PC-3 (cell line): ENCODE measurements at places on chromosomes 6 and 20.
A peak's percentile ranks its signal among the peaks of the same experiment; 100 is the strongest.

- DNase-seq = no peak
Observed at GRCh38 chr6:160933256-160933655, 58.3 kb upstream of the MAP3K4 start.

- DNase-seq = no peak
Observed at GRCh38 chr6:139284789-139285188, 7.0 kb downstream of the TXLNB start.

DNA sequence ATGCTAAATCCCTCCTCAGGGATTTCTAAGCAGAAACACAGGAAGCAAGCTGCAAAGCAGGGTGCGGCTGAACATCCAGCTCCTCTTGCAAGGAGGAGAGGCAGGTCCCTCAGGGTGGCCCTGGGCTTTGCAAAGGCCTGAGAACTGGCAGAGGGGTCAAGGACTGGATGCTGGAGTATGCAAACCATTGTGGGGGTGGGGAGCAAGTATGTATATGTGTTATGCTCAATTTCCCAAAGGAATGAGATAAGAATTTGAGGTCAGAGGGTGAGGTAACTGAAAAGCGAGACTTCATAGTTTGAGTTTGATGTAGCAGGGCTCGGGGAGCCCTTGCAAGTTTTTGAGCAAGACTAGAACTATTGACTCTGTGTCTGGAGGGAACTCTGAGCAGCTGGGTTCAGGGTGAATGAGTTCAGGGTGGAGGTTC lies 11.2 kb downstream of the SLC22A2 start:
- DNase-seq = no peak

DNA sequence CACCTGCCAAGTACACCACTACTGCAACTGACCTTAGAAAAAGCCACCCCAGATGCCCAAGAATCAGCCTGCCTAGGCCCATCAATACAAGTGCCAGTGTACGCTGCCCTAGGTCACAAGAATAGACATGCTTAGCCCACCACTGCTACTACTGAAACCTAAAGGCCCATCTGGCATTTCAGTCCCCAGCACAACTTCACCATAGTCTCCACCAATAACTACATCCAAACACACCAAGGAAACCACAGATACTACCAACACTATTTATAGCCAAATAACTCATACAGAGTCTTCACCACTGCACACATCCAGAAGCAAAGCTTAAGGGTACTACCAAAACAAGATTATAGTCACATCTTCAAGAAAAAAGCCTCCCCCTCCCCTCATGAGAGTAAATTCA lies 28.2 kb downstream of the TREML4 start:
- no peak for DNase-seq

- no peak for DNase-seq
Observed at GRCh38 chr20:5567644-5568043, 182.6 kb upstream of the SHLD1 start.

DNA sequence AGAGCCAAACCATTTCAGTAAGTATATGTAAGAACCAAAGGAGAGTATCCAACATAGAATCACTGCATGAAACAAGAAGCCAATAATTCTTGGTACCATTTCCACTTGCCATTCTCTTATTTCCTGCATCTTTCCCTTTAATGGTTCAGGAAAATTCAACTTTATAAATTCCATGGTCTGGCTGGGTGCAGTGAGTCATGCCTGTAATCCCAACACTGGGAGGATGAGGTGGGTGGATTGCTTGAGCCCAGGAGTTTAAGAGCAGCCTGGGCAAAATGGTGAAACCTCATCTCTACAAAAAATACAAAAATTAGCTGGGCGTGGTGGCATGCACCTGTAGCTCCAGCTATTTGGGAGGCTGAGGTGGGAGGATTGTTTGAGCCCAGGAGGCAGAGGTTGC lies 21.2 kb downstream of the NHLRC1 start:
- DNase-seq = peak; percentile 26

DNA sequence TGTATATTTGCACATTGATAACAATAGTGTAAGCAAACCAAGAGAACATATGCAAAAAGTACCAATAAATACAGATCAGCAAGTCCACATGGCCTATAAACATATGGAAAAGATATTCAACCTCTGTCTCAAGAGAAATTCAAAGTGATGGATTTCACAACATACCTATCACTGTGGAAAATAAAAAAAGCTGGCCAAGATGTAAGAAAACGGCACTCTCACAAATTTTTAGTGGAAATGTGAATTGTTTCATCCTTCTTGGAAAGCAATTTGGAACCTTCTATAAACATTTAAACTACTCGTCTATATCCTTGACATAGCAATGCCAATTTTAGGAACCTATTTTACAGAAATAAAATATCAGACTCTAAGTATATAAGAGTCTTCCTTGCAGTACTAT lies 559.8 kb downstream of the QKI start:
- no peak for DNase-seq

GRCh38 chr6:6649824-6650349 lies 61.4 kb downstream of the LY86 start:
- DNase-seq = no peak

DNA sequence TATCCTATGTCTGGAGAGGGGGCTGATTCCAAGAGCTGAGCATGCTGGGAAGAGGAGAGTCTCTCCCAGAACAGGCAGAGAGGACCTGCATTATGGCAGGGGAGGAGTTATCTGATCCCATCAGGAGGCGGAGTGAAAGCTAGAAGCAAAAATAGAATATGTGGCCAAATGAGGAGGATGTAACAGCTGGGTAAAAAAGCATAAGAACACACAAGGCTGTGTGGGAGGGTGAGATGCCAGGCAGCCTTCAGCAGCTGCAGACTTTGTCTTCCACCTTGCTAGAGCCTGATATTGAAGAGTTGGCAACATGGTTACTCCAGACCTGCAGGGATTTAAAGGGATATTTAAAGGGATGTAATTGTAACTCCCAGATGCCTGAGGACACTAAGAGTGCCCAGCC lies 167.1 kb downstream of the PTPRT start:
- no peak for DNase-seq

DNA sequence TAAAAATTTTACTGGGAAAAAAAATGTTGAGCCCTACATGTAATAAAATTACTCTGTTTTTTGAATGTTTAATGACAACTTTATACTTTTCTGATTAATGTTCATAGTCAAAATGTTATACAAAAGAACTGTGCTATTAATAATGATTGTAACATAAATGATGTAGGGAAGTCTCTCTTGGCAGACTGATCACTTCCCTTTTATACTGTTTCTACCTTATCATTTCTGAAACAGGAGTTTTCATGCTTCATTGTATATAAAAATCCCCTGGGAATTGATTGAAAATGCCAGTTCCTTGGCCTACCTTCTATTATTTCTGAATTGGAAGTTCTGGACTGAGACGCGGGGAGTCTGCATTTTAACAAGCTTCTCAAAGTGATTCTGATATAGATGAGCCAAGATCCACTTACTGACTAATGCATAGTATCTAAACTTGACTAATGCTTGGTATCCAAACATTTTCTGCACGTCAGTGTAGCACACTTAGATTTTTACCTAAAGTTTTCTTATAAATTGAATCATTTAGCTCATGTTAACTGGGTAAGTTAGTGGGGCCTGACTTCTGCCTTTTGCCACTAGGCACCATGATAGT lies 7.2 kb upstream of the HDAC2 start:
- no peak for DNase-seq

GRCh38 chr6:5085648-5086293 lies 630 bp downstream of the PPP1R3G start:
- DNase-seq = peak; percentile 42

DNA sequence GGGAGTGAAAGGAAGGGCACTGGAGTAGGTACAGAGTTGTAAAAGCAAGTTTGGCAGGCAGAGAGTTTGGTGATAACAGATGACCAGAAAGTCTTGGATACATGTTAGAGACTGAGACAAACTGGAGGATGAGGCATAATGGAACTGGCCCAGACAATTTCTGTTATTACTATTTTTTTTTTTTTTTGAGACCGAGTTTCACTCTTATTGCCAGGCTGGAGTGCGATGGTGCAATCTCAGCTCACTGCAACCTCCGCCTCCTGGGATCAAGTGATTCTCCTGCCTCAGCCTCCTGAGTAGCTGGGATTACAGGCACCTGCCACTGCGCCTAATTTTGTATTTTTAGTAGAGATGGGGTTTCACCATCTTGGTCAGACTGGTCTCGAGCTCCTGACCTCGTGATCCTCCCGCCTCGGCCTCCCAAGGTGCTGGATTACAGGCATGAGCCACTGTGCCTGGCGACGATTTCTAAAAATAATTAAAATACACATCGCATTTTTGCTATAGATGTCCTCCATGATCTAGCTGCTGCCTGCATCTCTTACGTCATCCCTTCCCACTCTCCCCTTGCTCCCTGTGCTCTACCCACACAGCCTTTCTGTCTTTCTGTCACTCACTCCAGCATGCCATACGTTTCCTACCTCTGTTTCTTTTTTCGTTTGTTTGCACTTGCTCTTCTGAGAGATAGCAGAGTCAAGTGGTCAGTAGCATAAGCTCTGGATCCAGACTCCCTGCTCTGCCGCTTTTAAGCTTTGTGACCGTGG lies 23.5 kb downstream of the MAPK14 start:
- DNase-seq = no peak

DNA sequence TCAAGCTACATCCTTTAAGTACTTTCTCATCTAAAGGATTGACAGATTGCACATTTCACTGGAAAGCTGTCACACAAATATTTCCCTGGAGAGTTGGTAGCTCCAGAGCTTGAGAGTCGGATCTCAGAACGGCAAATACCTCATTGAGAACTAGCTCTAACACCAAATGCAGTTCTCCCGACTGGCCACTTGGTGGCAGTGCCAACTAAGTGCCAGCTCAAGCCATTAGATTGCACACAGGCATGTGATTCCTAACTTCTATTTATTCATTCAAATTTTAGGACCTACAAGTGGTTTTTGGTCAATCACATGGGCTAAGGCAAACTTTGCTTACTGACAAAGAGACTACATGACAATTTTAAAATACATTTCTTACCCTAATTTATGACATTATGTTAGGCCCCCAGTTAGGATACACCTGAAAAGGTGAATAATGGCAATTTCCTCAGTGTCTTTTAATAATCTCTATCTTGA lies 7.9 kb upstream of the MCHR2 start:
- DNase-seq = peak; percentile 61

DNA sequence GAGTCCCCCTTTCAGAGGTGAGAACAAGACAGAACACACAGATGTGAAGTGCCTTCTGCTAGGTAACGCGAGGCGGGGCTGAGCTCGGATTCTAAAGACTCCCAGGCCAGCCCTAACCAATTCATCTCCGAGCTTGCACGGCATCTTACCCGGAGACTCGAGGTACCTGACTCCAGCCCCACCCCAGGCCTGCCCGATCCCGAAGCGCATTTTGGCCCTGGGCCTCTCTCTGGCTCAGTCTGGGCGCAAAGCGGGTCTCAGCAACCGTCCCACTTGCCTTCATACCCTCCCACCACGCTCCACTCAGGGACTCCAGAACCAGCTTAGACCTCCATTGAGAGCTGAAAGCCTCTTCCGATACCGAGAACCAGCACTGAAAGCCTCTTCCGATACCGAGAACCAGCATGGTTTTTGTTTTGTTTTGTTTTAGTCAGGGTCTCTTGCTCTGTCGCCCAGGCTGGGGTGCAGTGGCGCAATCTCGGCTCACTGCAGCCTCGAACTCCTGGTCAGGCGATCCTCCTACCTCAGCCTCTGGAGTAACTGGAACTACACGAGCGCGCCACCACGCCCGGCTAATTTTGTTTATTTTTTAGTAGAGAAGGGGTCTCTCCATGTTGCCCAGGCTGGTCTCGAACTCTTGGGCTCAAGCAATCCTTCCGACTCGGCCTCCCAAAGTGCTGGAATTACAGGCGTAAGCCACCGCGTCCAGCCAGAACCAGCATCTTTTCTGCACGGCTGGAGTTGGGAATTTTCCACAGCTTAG lies 557 bp upstream of the DYNLRB1 start:
- peak; percentile 78 for DNase-seq

DNA sequence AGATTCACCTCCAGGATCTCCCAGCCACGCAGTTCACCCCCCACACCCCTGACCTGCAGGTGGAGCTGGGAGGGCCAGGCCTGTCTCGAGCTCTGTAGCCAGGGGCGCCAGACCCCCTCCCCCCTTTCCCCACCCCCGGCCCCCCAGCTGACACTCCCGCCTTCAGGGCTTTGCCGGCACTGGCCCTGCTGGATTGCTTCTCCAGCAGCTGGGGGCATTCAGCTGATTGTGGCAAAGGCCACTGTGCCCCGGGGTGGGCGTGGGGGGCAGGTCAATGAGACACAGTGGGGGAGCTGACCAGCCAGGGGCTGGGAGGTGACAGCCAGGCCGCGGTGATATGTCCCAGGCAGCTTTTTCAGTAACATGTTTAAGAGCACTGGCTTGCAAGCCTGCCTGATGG lies 22.2 kb downstream of the ZBP1 start:
- no peak for DNase-seq

GRCh38 chr6:19752746-19753145 lies 84.4 kb upstream of the ID4 start:
- DNase-seq = no peak

- DNase-seq = no peak
Observed at GRCh38 chr6:80341330-80341729, 234.9 kb downstream of the BCKDHB start.

GRCh38 chr6:158648682-158649131 lies 1.1 kb upstream of the SYTL3 start:
- DNase-seq = peak; percentile 44

- no peak for DNase-seq
Observed at GRCh38 chr20:58231683-58232082, 3.2 kb upstream of the ANKRD60 start.
